Upper lobe of left lung (tissue), 6 donors: ENCODE measurements at places on chromosomes 5 and 9.

- DNase-seq = no peak
Observed at GRCh38 chr5:76380346-76381066, 22.6 kb upstream of the IQGAP2 start.

GRCh38 chr5:88203981-88204750 is 64.5 kb downstream of the TMEM161B start:
- no peak for DNase-seq

GRCh38 chr9:131658377-131659129 is 81.3 kb downstream of the RAPGEF1 start:
- no peak for DNase-seq

GRCh38 chr9:72383978-72384709 is 19.1 kb upstream of the ZFAND5 start:
- DNase-seq = no peak

GRCh38 chr9:72351538-72352453 is 13.2 kb downstream of the ZFAND5 start:
- no peak for DNase-seq

- no peak for DNase-seq
Observed at GRCh38 chr5:9456435-9457042, 89.3 kb downstream of the SEMA5A start.
